ENCODE measurements at places on chromosomes 2 and 18. TPM values are rescaled to one million over a fixed set of nuclear protein-coding genes. Genes with fewer than 3 reads are reported as not detected.

DNA sequence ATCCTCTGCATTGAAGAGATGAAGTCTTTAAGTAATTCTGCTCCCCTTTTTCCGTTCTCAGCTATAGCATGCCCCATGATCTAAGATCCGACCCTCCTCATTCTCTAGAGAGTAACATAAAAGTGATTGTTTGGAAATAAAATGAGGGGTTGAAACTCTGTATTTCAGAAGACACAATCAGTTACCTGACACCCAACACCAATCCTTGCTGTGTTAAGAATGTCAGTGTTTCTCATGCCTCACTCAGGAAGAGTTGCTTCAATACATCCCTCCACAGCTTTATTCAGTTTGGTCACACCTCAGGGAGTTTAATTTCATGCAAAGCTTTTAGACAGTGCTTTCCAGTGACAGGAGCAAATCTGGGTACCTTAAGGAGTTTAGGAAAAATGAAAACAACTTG lies 49.9 kb upstream of the RBBP8 start:
- no peak for DNase-seq

DNA sequence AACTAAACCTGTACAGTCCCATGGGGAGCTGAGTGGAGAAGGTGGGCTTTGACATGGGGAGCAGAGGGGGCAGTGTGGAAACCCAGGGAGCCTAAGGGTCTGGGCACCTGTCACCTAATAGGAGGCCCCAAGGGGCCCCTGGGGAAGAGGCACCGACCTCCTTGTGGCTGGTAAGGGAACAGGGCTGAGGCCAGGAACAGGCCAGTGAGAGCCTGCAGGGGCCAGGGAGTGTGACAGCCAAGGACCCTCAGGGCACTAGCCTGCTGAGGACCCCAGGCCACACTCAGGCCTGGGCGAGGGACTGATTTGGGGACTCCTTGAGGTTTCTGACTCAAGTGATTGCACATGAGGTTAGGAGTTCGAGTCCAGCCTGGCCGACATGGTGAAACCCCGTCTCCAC lies 24.5 kb upstream of the ALPP start:
- no peak for DNase-seq

DNA sequence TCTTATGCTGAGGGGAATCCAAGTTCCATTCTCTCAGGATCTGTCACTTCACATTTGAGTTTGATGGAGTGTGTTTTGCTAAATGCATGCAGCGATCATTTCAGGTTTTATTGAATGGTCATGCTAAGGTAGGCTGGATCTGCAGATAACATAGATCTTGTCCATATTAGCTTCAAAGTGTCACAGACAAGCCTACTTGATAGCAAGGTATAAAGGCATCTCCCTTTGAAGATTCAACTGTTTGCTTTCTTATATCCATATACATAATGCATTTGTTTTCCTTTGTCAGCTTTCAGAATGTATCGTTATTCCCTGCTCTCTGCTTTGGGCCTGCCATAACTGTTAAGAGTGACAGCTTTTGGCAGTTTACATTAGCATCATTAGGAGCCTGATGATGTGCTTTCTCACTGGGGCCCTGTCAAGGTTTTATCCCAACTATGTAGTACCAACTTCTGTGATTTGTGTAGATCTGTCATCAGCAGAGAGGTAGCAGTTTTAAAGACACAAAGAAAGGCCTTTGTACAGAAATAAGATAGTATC lies 604.3 kb upstream of the CDH7 start:
- no peak for DNase-seq

DNA sequence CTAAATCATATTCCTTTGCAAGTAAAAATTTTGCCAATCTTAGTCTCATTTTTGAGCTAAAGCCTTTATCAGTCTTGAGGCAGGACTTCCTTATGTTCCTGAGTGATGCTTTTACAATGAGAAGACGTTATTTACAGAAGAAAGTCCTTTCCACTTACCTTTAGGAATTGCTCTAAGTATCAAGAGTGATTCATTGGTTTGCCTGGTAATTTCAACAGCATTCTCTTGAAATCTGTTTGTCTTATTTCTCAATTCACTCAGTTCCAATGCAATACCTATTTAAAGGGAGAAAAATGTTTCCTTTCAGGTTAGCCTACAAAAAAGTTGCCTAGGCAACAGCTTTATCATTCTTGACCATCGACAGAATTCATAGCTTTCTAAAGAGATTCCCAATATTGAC lies 137.2 kb downstream of the LAMA1 start:
- no peak for DNase-seq

- no peak for DNase-seq
Observed at GRCh38 chr18:48126240-48126639, 195.8 kb upstream of the SMAD2 start.

DNA sequence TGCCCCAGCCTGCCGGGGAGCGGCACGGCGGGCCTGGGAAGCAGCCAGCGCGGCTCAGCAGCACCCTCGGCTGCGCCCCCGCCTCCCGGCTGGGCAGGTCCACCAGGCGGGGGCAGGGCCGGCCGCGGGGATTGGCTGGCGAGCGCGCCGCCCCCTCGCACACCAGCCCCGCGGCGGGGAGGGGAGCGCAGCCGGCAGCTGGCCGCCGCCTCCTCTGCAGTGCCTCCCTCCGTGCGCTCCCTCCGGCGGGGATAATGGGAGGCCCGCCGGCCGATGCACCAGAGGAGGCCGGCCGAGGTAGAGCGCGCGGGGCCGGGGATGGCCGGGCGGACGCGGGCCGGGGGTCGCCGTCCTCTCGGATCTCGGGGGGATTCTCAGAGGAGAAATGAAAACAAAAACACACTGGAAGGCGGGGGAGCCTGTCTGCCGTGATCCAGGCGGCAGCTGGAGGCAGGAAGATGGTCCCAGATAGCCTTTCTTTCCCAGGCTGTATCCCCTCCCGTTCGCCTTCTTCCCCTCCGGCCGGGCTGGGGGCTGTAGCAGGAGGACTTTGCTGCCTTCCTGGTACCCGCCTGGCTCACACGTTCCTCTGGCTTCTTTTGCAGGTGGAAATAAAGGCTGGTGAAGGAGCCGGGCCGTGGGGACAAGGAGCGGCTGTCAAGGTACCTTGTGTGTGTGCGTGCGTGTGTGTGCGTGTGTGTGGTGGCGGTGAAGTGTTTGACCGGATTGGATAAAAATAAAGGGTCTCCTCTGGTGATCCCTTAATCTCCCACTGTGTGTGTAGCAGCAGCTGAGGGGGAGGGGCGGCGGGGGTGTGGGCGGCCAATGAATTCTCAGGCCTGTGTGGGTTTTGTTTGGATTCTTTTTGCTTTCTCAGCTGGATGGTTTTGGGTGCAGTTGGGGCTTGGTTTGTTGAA lies 18.1 kb downstream of the TET3 start:
- peak; percentile 95 for DNase-seq

DNA sequence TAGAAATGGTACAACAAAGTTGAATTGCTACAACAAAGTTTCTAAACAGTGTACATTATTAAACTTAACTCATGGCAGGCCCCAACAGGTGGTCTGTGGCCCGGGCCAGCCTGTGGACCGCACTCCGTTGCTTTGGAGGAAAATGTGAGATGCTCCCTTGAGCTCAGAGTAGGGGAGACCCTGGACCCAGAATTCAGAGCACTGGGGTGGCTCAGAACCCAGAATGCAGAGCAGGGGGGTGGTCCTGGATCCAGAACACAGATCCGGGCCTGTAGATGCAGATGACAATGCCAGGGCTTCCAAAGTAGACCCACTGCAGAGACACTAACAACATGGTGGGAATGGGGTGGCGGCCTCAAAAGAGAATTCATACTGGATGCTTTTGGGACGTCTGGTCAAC lies 311.0 kb downstream of the NDUFA10 start:
- no peak for DNase-seq

DNA sequence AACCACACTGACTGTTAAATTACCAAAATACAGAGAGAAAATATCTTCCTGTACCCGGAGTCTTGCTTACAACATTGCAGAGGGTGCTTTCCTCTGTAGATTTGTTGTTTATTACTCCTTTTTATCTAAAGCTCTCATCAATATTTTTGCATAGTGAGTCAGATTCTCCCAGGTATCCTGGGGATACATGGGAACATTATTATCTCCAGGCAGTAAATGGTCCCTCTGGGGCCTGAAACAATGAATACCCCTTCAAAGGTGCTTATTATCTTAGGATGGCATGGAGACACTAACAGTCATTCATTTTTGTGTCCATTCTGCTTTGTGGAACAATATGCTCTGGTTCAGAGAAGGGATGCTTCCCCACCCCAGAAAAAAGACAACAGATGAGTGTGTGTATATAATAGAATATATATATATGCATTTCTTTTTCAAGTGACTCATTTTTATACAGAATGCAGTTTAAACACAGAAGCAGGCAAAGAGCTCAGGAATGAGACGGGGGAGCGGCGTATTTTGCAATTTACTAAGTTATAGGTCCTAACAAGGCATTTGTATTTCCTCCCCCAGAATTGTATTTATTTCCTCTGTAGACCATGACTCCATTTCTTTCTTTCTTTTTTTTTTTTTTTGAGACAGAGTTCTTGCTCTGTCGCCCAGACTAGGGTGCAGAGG lies 424.8 kb upstream of the ZEB2 start:
- no peak for DNase-seq

- no peak for DNase-seq
Observed at GRCh38 chr18:60120231-60120750, 220.5 kb downstream of the PMAIP1 start.

- no peak for DNase-seq
Observed at GRCh38 chr2:101440127-101440738, 34.7 kb downstream of the RFX8 start.

DNA sequence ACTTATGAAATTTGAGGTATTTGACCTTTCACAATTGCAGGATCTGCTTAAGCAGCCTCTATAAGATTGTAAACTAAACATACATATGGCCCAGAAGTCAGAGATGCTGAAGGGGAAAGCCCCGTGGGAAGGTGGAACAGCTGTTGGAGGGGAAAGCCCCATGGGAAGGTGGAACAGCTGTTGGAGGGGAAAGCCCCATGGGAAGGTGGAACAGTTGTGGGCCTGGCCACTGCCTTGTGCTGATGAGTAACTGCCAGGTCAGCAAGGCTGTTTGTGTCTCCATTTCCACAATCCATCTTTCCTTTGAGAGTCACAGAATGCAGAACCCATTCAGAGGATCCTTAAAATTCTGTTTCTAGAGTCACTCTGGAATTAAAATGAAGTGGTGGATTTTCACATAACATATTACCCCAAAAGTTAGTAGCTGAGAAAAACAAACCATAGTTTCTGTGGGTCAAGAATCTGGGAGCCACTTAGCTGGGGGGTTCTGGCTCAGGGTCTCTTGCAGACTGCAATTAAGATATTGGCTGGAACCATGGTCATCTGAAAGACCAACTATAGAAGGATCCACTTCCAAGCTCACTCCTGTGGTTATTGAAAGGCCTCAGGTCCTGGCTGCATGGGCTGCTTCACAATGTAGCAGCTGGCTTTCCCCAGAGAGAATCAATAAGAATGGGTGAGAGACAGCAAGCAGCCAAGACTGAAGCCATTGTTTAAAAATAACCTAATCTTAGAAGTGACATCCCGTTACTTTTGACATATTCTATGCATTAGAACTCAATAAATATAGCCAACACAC lies 86.6 kb upstream of the CAVIN2 start:
- peak; percentile 57 for DNase-seq

DNA sequence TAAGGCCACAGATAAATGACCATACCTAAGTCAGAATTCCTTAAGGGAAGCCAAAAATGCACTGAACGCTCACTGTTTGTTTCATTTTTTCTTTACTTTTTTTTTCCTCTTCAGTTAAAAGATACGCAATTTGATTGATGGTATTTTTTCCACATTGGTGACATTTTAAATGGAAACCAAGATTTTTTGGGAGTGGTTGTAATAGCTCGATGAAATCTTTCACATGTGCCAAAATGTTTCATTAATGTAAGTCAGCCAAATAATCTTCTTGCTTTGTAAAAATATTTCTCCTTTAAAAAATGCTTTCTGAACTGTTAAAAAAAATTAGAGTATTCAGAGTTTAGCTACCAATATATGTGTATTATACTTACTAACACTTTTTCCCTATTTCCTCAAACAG lies 339.8 kb downstream of the ZEB2 start:
- no peak for DNase-seq

GRCh38 chr2:144606466-144607095 lies 86.7 kb upstream of the ZEB2 start:
- DNase-seq, result no peak

DNA sequence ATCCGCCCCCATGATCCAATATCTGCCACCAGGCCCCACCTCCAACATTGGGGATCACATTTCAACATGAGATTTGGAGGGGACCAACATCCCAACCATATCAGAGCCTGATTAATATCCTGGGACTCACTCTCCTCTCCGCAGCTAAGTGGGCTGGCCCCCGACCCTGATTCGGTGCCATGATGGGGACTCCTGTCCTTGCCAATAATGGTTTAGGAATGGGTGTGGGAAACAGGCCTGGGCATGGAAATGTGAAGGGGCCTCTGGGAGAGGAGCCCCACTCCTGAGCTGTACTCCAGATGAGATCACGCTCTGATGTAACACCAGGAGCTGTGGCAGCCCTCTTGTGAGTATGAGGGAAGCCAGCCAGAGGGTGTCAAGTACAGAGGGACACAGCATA lies 77.3 kb upstream of the SMAD7 start:
- no peak for DNase-seq

DNA sequence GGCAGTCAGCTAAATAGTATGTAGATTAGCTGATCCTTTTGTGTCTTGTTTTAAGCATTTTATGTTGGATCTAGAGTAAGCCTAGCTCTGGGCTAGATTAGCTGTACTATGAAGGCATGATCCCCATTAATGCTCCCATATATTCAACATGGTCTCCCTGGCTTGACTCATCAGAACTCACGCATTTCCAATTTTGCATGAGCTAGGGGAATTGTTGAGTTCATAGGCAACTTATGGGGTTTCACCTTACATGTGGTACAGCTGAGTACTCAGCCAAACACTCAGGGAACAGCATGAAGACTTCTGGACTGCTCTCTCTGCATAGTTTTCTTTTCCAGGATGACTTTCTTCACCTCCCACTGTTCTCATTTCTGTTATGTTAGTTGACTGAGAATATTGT lies 248.2 kb downstream of the TMX3 start:
- DNase-seq, result no peak

DNA sequence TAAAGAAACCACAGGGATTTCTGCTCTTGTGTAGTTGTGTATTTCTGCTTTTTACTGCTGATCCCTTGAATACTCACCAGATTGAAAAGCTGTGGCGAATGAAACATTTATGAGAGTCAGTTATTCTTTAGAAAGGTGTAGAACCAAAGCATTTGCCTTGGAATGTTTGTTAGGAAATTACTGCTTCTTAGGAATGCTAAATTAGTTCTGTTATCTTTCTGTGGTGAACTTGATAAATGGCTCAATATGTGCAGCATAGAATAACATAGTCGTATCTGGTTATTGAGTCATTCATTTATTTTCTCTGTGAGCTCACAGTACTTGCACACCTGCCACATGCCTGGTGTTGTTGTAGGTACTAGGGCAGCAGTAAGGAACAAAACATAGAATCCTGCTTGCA lies 57.0 kb upstream of the FAM237A start:
- no peak for DNase-seq

Gene PDE11A
- total RNA-seq, result not detected

Gene MRPS5
- total RNA-seq, result 97.4 TPM

Gene LINC00305
- total RNA-seq, result not detected

Gene DRC1
- not detected for total RNA-seq

Gene C2orf92
- total RNA-seq, result 16.9 TPM

Gene C2orf78
- total RNA-seq, result 0.07 TPM
